Activated T-cell treated with anti-CD3 and anti-CD28 coated beads, Interleukin-2, amount 50 U/mL, for 24 hours (primary cell): ENCODE measurements at places on chromosomes 3 and 15.

DNA sequence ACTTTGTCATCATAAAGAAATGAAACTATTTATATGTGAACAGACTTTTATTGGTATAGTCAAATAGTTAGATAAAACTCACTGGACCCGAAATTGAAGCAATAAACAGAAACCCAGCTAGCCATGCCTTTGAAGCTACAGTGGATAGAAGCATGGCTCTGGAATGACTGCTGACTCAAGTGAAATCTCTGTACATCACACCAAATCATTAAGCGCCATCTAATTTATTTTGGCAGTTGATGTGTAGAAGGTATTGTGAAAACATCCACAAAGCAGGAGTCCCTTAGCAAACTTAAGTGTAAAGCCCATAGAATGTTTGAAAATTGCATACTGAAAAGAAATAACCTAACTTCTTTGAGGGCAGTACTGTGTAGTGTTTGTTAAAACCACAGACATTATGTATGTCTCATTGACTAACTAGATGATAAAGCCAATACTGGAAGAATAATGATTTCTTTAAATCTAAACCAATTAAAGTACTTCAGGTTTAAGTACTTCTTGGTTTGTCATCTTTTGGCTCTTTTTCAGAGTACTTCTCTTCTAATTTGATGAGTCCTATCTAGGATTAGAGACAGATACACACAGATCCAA lies 42.8 kb upstream of the FBXL22 start:
- DNase-seq: no peak

DNA sequence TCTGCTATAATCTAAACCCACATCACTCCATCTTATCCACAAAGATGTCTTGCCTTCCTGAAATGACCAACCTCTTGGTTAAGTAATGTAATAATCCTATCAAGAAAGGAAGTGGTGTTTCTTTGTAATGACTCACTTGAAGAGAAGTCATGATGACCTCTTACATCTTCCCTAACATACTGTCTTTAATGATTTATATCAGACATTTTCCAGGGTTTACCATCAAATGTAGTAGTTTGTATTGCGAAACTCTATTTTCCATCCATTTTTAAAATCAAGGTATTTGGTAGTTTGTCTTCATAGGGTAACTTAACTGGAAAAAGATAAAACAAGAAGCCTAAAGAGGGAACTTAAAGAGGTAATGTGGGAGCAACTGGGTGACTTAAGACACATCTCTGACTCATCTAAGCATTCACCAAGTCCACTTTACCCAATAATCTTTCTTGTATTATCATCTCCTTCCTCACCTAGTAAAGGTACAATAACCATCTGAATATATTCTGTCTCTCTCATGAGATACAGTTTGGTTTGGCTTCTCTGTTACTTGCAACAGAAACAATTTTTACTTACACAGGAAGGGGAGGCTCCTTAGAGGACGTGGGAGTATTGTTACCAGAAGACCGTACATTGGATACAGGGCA lies 5.7 kb upstream of the MAPK6 start:
- no peak for DNase-seq

- DNase-seq: no peak
Observed at GRCh38 chr3:33646406-33646805, 71.6 kb downstream of the CLASP2 start.

- no peak for DNase-seq
Observed at GRCh38 chr3:136211547-136211946, 15.4 kb upstream of the MSL2 start.

DNA sequence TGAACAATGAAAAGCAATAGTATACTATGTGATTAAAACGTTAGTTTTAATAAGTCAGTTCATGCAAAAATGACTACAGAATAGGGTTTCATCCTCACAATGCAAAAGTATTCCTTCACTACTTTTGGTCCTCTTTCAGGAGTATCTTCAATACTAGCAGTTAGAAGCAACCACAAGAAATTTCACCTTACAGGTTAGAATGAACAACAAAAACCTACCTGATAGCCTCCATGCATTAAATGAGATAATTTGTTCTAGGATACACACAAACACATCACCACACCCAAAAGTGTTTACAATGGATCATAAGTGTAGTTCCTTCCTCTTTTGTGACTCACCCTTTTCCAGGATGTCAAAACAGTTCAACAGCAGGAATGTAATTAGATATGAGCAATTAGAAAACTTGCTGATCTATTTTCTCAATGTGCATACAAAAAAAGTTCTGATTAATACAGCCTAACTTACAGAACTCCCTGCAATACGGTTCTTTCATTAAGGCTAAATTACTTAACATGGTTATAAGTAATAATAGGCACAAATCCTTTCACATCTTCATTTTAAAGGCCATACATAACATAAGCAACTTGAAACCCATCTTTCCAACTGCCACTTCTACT lies 21.6 kb downstream of the UACA start:
- DNase-seq: no peak

- no peak for DNase-seq
Observed at GRCh38 chr3:42533161-42533897, 30.9 kb downstream of the VIPR1 start.

GRCh38 chr3:125119752-125120378 lies 64.1 kb upstream of the HEG1 start:
- peak; percentile 50 for DNase-seq

GRCh38 chr3:33787328-33788009 lies 11.0 kb upstream of the PDCD6IP start:
- DNase-seq: peak; percentile 63

DNA sequence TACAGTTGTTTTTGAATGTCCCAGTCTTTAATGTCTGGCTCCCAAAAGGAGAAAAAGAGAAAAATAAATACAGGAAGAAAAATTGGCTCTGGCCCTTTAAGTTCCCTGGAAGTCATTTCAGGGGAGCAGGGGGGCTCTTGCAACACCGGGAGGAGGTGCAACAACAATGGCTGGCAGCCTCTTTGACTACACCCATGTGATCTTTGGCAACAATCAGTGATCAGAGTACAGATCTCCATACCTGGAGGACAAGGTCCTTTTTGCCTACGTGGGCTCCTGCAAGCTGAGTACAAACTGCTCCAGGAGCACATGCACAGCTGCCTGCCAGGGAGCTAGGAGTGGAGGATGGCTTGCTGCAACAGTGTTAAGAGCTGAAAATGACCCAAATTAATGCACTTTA lies 63.9 kb downstream of the GLCE start:
- DNase-seq: no peak
